Activated CD4-positive, alpha-beta memory T cell treated with anti-CD3 and anti-CD28 coated beads, Interleukin-2, amount 10 ng/mL, durations not matched to agents 7 days and 5 days (primary cell): ENCODE measurements at places on chromosomes 7 and 10. TPM values are rescaled to one million over a fixed set of nuclear protein-coding genes. Genes with fewer than 3 reads are reported as not detected.

GJD4 gene
- total RNA-seq: not detected

DNA sequence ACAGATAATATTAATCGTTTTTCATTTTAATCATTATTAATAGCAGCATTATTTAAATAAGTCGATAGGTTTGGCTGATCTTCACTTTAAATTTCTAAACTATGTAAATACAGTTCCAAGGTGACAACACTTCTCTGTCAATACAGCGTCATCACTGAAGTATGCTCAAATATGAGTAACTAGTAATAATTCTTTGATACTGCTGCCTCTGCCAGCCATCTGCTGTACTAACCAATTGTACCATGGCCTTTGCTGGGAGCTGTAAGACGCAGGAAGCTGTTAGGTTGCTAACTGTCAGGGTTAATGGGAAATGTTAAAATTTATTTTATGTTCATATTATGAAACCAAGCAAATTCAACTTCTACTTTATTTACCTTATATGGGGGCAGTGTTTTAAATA, 1650.5 kb upstream of the LRRTM3 start:
- H3K4me1 ChIP-seq: no peaks in the 10 kb centered on the region
- no peak overlapping the region for H3K4me3 ChIP-seq
- no peaks in the 10 kb centered on the region for H3K36me3 ChIP-seq
- DNase-seq: no peak

DNA sequence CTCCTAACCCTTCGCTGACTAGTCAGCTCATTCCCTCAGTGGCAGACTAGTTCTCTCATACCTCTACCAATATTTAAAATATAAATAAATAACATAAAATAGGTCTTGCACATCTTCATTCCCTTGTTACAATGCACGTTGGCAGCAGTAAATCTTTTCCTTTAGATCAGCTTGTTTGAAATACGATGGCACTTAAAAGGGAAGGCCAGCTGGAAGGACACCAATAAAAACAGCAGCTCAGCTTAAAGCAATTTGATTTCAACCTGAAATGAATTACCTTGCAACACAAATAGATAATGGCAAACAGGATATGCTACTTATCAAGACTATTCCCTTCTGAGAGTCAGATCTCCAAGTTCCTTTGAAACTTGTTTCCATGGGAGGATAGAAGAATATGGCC, 321.8 kb downstream of the GFRA1 start:
- H3K27me3 ChIP-seq: no peaks in the 10 kb centered on the region
- no peaks in the 10 kb centered on the region for H3K4me1 ChIP-seq
- no peak for DNase-seq
- H3K4me3 ChIP-seq: no peak overlapping the region
- H3K36me3 ChIP-seq: no peaks in the 10 kb centered on the region

DNA sequence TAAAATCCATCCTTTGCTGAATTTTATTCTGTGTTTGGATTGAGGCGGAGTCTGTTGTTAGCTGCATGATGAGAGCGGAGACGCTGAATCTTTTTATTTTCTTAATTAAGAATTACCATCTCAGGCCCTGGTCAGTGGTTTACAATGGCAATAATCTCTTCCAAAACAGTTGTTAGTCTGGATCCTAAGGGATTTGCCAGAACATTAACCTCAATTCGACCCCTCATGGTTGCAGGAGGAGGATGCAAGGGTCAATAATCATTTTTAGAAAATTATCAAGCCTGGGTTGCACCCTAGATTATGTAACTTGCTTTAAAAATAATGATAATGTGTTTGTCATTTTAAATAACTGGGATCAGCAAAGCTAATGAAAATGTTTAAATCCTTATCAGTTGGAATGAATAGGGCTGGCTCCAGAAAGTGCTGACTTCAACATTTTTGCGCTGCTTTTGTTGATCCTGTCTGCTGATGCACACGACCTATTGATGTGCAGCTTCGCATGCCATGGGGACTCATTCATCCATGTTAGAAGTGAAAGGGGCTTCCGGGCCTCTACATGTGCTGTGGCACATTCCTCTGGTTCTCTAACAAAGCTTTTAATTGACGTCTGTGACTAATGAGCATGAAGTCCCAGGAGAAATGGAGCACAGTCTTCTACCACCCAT, 80.7 kb upstream of the KIAA1217 start:
- no peaks in the 10 kb centered on the region for H3K36me3 ChIP-seq
- H3K4me3 ChIP-seq: no peak overlapping the region
- H3K27me3 ChIP-seq: no peaks in the 10 kb centered on the region
- H3K4me1 ChIP-seq: no peaks in the 10 kb centered on the region

- no peak overlapping the region for H3K27ac ChIP-seq
- no peaks in the 10 kb centered on the region for H3K4me1 ChIP-seq
- no peak overlapping the region for H3K4me3 ChIP-seq
- no peak for DNase-seq
- H3K36me3 ChIP-seq: no peaks in the 10 kb centered on the region
- H3K27me3 ChIP-seq: no peaks in the 10 kb centered on the region
Measured at GRCh38 chr7:126569402-126569801, 683.3 kb downstream of the GRM8 start.

- peaks cover 51% of the 10 kb centered on the region for H3K36me3 ChIP-seq
- H3K27me3 ChIP-seq: no peaks in the 10 kb centered on the region
- peaks cover 17% of the 10 kb centered on the region for H3K4me1 ChIP-seq
- peak; percentile 51 for DNase-seq
- H3K4me3 ChIP-seq: no peak overlapping the region
Measured at GRCh38 chr10:68348265-68348741, 15.6 kb upstream of the PBLD start.

ARHGAP22 gene
- total RNA-seq: not detected
